ENCODE measurements at places on chromosomes 11 and 22.

GRCh38 chr11:129992161-129992944 is 10.3 kb downstream of the PRDM10 start:
- DNase-seq: no peak

- DNase-seq: peak; percentile 15
Observed at GRCh38 chr22:27885977-27886842, 32.8 kb downstream of the PITPNB start.

DNA sequence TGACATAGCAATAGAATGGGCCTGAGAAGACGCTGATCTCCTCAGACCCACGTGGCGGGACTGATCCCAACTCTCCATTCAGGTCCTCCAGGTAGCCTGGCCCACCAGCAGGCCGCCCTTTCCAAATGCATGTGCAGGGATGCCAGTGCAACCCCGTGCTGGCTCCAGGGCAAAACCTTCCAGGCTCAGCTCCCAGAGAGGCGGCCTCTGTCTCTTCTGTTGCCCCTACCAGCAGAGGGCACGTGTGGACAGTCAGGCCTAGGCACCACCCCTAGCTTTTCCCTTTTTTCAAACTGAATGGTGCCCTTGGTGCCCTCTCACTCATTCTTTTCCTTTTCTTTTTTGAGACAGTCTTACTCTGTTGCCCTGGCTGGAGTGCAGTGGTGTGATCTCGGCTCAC is 121.7 kb downstream of the OSBP2 start:
- no peak for DNase-seq

GRCh38 chr11:109680127-109680526 is 258.1 kb downstream of the C11orf87 start:
- no peak for DNase-seq

DNA sequence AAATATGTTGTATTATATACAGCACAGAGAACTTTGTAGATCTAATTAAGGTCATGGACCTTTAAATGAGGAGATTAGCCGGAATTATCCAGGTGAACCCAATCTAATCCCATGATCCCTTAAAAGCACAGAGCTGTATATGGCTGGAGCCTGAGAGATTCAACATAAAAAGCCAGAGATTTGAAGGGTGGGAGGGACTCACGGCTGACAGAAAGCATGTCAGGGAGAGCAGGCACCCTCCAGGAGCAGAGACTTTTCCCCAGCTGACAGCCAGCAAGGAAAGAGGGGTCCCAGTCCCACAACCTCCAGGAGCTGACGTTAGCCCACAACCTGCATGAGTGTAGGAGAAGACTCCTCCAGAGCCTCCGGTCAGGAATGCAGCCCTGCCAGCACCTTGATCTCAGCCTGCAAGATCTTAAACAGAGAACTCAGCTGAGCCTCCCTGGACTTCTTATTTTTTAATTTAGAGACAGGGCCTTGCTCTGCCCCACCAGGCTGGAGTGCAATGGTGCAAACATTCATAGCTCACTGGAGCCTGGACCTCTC is 20.0 kb upstream of the ADA2 start:
- DNase-seq: no peak

GRCh38 chr11:87215236-87215635 is 177.5 kb downstream of the TMEM135 start:
- DNase-seq: no peak

- no peak for DNase-seq
Observed at GRCh38 chr11:1280116-1281035, 29.1 kb downstream of the TOLLIP start.

GRCh38 chr11:120637131-120637530 is 125.6 kb downstream of the GRIK4 start:
- no peak for DNase-seq

GRCh38 chr11:60870276-60870675 is 2.9 kb downstream of the ZP1 start:
- DNase-seq: peak; percentile 94

GRCh38 chr11:61476371-61476770 is 32.2 kb upstream of the LRRC10B start:
- no peak for DNase-seq

DNA sequence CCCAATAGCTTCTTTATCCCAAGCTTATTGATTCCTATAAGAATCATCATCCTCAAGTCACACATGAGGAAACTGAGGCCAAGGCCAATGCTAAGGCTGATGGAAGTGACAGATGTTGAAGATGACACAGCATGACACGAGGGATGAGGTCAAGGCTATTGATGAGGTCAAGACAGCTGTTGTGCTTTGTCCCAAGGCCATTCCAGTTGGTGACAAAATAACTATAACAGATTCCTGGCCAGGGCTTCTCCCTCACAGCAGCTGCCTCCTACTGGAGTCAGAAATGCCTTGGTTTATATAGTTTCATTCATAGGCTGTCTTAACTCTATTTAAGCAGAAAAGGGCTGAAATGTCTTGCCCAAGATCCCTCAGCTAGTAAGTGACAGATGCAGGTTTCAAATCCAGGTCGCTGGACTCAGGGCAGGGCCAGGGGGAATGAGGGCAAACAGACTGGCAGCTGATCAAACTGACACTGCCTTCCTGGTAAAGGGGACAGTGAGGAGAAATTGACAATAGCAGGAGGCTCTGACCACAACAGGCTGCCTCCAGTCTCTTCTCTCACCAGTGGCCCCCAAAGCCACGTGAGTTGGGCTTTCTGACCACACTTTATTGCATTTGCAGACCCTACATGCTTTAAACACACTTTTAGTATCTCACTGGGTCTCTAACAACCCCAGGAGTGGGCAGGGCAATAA is 16.5 kb downstream of the MIF start:
- DNase-seq: no peak

DNA sequence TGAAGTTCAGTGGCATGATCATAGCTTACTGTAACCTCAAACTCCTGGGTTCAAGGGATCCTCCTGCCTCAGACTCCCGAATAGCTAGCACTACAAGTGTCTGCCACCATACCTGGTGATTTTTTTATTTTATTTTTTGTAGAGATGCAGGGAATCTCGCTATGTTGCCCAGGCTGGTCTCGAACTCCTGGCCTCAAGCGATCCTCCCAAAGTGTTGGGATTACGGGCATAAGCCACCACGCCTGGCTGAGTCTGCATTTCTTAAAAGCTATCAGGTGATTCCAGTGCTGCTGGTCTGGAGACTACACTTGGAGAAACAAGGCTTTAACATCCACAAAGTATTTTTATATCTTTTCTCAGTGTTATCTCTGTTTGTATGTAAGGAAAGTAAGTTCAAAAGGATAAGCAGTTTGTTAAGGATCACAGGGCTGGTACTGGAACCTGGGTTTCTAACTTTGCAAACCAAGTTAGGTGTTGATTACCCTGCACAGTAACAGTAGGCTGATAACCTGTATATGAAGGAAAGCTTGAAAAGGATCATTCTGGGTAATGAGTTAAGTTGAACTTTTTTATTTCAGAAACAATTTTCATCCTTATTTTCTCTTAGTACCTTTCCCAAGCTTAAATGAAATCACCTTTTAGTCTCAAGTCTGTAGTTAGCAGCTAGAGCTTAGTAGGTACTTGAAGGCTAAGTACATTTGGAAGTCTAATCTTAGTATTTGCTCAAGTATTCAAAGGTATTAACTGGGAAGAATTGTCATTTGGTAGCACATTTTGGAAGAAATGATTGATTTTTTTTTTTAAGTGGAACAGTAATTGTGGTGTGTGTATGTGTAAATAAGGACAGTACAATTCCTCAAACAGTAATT is 12.5 kb downstream of the ACER3 start:
- DNase-seq: no peak

- no peak for DNase-seq
Observed at GRCh38 chr22:31603574-31603973, 58.4 kb downstream of the PISD start.

GRCh38 chr11:111734101-111734953 is 31.9 kb downstream of the PPP2R1B start:
- no peak for DNase-seq

DNA sequence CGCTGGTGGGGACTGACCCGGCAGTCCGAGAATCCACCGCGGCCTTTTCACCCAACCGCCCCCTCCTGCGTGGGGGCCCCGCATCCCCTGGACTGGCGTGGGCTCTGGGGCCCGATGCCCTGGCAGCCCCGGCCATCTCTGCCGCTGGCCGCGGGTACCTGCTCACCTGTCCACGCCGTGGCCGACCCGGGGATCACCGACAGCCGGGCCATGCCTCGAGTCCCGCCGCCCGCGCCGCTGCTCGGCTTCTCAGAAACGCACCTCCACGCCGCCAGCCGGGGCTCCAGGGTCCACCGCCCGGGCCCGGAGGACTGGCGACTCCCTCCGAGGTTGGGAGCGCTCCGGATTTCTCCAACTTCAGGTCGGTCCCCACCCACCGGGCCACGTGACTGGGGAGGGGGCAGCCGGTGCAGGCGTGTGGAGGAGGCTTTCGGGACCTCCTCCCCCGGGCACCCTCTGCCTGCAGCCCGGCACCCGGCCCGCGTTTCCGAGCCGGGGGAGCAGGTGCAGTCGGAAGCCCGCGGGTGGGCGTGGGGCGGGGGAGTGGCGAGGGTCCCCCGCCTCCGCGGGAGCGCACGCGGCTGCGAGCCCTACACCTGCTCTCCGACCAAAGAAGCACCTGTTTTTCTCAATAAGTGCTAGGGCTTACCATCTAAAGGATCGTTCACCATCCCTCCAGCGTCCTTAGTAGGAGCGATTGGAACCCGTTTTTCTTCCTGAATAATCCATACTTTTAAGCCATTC is 554 bp upstream of the NRIP3 start:
- DNase-seq: no peak

- DNase-seq: no peak
Observed at GRCh38 chr22:47053726-47054141, 291.3 kb downstream of the TBC1D22A start.

GRCh38 chr11:12284316-12285050 is 92.9 kb upstream of the PARVA start:
- DNase-seq: no peak

DNA sequence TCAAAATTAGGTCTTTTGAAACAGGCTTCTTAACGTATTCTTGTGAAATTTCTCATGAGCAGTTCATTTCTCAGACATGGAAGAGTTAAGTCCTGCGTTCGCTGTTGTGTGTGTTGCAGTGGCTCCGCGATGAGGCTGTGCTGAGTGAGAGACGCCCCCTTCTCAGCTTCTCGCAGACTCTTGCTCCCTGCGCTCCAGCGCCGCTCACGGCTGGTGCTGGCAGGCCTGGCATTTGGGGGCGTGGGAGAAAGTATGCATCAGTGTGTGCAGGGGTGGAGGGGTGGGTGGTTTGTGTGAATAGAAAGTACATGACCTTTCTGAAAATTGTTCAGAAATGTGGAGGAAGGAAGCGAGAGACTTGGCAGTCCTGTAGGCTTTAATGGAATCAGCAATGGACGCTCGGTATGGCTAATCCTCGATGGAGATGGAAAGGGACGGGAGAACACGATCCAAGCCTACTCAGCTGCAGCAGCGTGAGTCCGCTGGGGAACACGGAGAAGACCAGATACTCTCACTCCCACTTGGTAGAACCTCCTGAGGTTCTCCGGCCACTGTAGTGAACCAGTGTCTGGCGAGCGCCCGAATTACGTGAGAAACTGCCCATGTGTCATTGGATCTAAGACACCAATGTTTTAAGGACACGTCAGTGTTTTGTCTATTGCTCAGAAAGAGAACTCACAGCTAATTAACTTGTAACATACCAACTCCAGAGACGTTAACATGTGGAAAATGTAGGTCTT is 5.9 kb downstream of the TAB1 start:
- DNase-seq: no peak

GRCh38 chr11:59221441-59221840 is 8.7 kb upstream of the MPEG1 start:
- DNase-seq: no peak

DNA sequence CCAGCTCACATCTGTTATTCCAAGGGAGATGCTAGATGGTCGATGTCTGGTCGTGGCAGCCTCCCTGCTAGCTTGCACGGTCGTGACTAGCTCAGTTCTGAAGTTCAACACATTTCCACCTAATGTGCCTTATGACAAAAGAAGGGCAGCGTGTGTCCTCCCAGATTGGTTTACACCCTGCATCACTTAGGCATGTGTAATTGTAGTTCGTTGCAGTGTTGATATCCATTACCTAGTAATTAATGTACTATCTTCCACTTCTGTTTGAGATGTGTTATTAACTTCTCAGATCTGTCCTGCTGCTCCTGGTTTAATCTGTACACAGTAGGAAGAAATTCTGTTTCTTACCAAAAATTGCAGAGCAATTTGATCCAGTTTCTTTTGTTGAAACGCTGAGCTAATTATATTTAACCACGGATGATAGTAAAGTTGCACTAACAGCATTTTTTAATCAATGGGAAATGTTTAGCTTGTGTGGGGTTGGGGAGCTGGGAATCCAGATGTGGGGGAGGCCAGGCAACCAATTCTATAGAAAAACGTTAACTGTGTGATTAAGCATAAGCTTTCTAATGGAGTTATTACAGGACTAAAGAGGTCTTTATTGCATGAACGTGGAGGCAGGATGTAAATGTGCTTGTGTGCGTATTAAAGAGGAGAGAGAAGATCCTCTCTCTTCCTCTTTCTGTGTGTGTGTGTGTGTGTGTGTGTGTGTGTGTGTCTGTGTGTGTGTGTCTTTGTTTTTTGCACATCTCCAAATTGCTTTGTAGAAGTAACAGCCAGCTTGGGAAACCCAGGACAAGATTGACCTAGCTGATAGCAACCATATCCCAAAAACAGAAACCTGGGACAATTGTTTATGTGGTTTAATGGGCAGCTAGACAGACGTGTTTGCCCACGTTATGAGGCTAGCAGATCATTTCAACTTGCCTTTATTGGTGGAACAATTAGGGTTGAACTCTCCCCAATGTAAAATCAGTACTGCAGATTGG is 145.7 kb upstream of the TTC12 start:
- no peak for DNase-seq

All from NCI-H2171 (cell line).